Activated T-helper 1 cell treated with anti-CD3 and anti-CD28 coated beads, Interleukin-2, amount 50 U/mL, for 16 hours (primary cell): ENCODE measurements at places on chromosomes 2 and 18.

DNA sequence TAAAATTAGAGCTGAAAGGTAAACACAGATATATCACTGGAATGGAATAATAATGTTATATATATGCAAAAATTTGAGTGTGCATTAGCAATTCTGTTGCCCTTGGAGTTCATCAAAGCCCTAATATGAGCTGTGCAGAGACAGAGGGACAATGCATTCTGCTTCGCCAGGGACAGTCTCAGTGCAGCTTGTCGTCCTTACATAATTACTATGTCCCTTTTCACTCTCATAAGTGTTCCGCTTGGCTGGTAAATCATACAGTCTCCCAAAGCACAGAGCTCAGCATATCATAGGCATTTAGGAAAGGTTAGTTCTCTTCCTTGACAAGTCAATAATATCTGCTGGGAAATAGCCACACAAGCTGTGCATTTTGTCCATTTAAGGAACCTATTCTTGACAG is 30.7 kb downstream of the MAPK4 start:
- DNase-seq, result no peak

GRCh38 chr2:177338177-177338721 is 54.3 kb upstream of the AGPS start:
- DNase-seq, result no peak

DNA sequence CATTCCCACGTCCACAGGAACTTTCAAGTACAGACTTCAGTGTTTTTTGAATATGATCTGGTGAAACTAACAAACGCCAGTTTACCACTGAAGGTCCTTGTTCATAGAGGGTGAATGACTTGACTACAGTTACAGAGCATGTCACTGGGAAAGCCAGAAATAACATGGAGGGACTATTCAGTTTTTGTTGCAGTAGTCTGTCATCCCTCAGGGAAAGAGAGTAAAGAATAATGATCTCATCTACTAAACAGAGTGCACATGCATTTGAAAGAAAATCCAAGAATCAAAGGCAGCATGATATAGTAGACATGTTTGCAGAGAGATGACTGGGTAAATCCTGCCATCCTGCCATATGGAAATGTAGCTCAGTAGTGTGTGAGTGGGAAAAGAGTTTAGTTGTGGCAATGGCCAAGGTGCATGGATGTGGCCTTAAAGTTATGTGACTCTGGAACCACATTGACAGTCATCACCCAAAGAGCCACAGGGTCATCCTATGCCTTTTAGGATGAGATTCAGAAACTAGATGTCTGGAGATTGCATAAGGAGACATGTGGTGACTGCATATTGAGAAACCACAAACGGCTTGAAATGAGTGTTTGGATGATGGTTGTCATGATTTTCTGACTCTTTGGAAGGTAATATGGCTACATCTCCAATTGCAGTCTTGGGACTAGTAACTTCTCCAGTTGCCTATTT is 125.3 kb upstream of the ZEB2 start:
- DNase-seq, result no peak

DNA sequence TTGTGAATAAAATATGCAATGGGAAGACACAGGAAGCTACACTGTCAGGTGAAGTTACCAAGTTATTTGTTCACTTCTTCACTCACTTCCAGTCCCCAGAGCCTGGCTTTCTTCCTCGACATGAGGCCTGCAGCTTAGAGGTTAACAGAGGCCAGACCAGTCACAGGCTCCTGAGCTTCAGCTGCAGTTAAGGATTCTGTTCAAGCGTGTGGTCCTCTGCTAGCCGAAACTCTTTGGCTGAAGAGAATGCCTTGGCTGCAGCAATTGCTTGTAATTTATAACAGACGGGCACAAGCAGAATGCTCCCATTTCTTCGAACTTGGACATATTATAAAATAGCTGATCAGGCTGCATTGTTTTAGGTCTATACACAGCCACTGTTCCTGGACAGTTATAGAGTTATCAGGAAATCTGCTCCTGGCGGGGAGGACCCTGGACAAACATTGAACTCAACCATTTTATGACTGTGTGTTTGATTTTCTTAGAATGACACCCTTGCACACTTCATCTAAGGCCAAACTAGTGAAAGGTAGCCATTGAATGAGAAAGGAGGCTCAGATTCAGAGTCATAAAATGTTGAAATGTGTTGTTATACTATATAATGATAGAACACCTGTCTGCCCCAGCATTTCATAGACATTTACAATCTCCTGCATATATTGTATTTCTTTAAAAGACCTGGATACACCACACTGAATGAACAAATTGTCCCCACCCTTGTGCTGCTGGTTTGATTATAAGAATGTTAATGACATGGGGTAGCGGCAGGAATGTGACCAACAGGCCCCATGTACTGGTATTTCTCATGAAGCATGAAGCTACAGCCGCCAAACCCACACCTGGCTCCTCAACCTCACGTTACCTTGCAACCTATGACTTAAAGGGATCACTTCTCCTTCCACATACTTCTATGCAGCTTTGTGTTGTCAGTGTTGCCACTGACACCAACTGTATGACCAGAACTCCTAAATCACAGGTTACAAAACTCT is 153.6 kb downstream of the TDRD15 start:
- no peak for DNase-seq

DNA sequence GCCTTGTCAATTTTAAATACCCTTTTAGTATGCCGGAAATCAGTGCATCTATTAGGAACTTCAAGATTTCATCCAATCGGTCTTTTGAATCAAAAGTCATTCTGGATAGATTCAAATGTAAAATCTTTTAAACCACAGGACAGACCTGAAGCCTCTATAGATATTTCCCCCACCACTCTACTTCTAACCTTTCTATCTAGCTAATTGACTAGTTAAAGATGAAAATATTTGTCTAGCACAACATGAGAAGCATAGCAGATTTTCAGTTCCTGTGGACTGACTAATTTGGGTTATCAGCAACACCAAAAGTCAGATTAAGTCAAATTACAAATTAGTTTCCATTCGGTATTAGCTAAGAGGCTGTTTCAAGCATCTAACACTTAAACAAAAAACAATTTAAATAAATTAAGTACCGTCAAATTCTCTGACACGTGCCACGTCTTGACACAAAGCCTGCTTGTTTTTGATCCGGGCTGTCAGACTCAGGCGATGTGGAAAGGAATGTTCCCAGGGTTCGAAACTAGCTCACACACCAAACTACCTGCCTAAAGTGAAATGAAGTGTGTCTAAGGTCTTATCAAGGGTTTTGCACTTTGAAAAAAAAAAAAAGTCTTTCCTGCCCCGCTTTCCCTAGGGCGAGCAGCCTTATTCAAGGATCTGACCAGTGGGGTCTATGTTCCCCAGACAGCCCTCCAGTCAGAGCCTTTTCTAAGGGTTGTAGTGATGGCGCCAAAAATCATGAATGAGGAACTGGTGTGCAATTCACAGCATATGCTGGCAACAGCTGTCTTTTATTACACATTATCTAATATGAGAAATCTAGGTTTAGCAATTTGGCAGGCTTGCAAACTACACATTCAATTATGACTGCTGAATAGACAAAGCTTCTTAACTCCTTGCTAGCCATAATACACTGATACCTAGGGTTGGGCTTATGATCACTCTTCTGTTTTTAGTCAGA is 4.7 kb downstream of the CYTIP start:
- DNase-seq, result no peak

DNA sequence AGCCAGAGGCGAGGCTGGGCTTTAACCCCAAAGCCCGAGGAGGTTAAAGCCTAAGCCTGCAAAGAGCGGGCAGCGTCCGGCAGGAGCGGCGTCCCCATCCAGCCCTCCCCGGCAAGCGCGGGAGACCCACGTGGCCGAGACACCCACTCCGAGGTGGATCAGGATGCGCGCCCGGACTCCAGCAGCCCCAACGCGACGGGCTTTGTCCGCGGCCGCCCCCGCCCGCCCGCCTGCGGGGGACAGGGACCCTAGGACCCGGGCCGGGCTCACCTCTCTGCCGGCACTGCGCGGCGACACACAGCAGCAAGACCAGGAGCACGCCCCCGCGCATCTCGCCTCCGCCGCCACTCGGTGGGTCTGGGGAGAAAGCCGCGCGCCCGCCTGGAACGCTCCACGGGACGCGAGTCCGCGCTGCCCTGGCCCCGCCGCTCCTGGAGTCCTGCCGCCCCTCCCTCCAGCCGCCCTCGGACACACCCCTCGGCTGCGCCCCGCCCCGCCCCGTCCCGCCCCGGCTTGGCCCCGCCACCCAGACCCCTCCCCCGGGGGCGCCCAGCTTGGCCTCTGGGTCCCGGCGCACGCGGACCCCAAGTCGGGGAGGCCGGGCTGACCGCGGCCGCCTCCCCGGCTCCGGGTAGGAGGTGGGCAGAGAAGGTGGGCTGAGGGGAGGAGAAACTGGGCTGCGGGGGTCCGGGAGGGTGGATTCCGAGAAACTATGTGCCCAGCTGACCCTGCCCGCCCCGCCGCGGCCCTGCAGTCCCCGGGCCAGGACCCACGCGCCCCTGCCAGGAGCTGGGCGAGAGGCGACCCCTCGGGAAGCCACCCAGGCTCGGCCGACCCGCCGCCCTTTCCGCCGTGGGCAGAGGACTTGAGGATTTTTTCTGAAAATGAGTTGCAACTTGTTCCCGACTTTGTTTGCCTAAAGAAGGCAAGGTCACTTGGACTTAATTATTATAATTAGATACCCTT is at the start of gene LAMA1:
Gene LAMA1, minus strand, starts transcription at position 408 of the 966 bp plus-strand sequence. Its CDS starts 77 bp downstream, at position 331.
- no peak for DNase-seq

DNA sequence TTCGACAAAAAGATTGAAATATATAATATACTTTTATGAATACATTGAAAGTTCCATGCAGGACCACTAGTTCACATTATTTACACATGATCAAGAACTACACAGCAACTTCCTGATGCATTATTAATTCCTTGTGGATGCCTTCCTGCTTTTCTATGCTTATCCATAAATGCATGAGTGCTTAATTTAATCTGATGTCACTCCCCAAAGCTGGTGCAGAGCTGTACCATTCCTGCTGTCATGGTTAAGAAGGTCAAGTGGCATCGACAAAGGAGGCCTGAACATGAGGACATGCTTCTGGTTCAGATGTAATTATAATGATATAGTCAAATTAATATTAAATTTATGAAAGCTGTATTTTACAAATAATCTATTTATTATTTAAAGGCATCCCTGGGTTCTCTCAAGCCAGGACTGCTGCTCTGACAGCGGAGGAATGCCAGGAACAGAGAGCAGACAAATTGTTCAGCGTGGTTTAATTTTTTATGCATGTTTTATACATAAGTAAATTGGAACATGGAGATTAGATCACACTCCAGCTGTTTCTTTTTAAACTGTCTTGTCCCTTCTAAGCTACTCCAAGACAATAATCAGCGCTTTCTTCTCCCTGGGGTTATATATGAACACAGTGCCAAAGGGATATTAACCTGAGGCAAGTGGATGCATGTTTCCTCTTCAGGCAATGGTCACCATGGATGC is 307.3 kb upstream of the CNTNAP5 start:
- no peak for DNase-seq

DNA sequence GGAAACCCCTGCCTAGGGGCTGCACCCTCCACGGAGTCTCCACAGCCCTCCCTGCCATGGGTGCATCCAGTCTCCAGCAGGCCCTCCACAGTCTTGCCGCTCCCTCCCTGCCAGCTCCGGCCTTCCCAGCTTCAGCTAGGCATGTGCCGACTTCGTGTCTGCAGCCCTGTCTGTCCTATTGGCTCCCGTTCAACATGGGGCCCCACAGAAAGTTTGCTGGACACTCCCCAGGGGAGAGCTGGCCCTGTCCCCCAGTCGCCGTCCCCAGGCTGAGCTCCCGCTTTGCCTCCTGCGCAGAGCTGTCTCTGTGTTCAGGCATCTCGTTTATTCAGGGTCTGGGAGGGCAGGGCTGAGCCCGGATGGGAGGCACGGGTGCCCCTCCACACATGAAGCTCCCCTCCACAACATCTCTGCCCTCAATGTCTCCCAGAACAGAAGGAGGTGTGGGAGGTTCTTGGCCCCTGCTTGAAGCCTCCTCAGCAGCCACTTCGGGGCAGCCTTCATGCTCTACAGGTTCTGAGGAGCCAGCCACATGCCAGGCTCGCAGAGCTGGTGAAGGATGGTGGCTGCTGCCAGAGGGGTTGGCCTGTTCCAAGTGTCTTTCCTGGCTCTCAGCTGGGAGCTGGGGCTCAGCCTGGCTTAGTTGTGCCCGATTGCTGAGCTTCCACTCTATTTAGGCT is 120.1 kb upstream of the PXDN start:
- DNase-seq, result no peak

- DNase-seq, result no peak
These were observed 100.8 kb downstream of the COLEC12 start for GRCh38 chr18:399631-400135.

DNA sequence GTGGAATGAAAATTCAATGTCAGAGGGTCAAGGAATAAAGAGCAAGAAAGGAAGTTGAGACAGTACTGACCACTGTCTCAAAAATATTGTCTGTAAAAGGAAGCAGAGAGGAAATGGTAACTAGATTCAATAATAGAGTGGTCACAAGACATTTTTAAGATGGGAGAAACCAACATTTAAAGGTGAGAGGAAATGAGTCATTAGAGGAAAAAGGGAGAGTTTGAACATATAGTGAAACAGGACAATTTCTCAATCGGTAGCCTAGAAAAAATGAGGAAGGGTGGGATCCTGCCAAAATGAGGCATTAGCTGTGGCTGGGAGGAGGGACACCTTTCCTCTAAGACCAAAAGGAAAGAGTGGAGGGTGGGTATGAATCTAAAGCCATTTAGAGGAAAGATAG is 288.5 kb downstream of the SP3 start:
- no peak for DNase-seq

GRCh38 chr2:216775043-216775453 is 79.7 kb upstream of the IGFBP5 start:
- DNase-seq, result no peak

DNA sequence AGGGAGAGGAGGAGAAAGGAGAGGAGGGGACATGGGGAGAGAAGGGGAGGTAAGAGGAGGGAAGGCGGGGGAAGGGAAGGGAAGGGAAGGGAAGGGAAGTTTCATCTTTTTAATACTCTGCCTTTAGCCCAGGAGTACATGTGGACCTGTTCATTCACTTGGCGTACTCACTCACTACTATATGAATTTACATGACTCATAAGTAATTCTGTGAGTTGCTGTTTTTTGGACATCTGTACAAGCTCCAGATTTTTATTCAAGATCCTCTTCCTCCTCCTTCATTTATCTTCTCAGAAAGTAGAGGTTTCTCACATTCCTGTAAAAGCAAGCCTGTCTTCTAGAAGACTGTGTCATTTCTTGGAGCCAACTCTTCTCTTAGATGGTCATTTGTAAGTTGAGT is 84.6 kb downstream of the RDH14 start:
- no peak for DNase-seq

DNA sequence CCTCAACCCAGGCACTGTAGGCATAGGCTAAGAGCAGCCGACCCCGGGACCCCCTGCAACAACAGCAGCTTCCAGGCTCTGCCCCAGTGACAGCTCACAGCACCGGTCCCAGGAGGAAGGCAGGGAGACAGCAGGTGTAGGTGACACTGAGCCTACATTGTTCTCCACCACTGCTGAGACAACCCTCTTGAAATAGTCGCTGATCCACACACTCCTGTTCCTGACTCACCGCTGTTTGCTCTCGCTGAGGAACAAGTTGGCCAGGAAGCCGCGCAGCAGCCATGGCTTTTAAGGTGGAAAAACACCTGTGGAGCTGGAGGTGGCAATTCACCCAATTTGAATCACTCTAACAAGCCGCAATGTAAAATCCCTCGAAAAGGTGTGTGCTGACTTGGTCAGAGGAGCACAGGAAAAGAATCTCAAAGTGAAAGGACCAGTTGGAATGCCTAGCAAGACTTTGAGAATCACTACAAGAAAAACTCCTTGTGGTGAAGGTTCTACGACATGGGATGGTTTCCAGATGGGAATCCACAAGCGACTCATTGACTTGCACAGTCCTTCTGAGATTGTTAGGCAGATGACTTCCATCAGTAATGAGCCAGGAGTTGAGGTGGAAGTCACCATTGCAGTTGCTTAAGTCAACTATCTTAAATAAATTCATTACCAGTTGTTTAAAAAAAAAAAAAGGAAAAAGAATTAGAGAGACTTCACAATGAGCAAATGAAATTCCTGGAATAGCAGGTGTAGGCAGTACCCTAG is 167.5 kb downstream of the ARL4C start:
- no peak for DNase-seq
